ENCODE measurements at places on chromosomes 16 and 17.

DNA sequence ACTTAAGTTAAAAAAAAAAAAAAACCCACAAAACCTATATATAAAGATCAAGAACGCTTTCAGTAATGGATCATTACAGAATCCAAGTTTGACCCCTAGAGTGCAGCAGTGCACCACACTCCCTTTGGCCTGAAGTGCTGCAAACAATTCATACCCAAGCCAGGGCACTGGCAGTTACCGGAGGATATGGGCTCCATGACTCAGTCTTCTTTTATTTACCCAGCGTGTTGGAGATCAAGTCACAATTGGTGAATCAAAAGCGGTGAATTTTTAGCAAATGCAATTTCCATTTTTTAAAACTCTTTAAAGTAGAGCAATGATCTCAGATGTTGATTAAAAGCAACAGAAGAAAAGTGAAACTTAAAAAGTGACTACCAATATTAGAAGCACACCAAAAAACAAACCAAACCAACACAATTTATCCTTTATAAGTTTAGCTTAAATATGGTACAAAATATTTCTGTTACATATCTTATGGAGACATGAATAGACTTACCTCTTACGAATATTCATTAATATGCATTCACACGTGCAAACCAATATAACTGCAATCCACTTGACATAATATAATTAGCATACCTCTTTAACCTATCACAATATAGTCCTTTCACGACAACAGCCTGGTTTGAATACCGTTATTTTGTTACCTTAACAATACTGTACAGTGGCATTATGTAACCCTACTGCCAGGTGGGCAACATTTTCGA is 46.3 kb downstream of the ZNF652 start:
- H3K27ac ChIP-seq, result peak overlapping the region; percentile 32
- no peaks in the 10 kb centered on the region for H3K36me3 ChIP-seq
- H3K4me3 ChIP-seq, result peak overlapping the region; percentile 4
- no peaks in the 10 kb centered on the region for H3K27me3 ChIP-seq

DNA sequence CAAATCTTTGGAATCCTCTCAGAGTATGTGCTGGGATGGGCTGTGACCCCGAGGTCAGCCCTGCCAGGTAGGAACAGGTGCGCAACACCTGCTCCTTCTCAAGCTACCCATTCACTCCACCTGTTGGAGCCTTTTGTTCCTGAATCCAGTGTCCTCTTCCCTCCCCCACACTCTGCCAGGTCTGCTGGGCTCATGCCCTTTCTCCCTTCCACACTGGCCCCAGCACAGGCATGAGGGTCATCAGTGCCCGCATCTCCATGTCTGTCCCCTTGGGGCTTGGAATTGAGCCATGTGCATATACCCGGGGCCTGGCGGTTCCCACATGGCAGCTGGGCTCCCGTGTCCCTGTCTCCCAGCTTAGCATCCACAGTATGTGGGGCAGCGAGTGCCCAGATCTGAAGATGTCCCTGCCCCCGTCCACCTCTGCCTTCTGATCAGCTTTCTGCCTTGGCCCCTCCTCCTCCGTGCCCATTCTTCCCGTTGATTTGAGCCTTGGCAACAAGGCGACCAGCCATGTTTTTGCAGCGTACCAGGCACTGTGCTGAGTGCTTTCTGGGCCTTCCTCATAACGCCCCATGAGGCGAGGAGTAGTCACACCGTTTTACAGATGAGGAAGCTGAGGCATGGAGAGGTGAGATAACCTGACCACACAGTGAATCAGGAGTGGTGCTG is 102.2 kb downstream of the RAP1GAP2 start:
- no peak overlapping the region for H3K27ac ChIP-seq
- peaks cover 4% of the 10 kb centered on the region for H3K4me1 ChIP-seq

DNA sequence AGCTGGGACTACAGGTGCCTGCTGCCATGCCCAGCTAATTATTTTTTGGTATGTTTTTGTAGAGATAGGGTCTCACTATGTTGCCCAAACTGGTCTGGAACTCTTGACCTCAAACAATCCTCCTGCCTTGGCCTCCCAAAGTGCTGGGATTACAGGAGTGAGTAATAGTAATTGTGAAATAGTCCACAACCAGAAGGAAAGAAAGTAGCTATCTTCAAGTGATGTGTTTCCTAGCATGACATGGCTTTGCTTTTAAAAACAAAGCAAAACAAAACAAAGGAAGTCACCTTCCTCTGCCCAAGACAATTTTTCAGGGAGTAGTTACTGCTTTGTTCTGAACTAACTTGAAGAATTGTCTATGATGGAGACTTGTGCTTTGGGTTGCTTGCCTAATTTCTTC is 27.0 kb downstream of the ATP6V0A1 start:
- no peaks in the 10 kb centered on the region for H3K36me3 ChIP-seq
- H3K4me1 ChIP-seq, result no peaks in the 10 kb centered on the region
- H3K27me3 ChIP-seq, result no peaks in the 10 kb centered on the region
- H3K4me3 ChIP-seq, result no peak overlapping the region
- no peak for DNase-seq

GRCh38 chr17:47807421-47807820 is 14.2 kb downstream of the OSBPL7 start:
- no peak for DNase-seq
- peaks cover 17% of the 10 kb centered on the region for H3K4me1 ChIP-seq
- H3K4me3 ChIP-seq, result no peak overlapping the region
- H3K27me3 ChIP-seq, result no peaks in the 10 kb centered on the region

- H3K36me3 ChIP-seq, result no peaks in the 10 kb centered on the region
- peak overlapping the region; percentile 64 for H3K27ac ChIP-seq
- H3K4me3 ChIP-seq, result no peak overlapping the region
- no peaks in the 10 kb centered on the region for H3K27me3 ChIP-seq
- peaks cover 4% of the 10 kb centered on the region for H3K4me1 ChIP-seq
These were observed 19.9 kb upstream of the PLLP start for GRCh38 chr16:57304169-57305061.

DNA sequence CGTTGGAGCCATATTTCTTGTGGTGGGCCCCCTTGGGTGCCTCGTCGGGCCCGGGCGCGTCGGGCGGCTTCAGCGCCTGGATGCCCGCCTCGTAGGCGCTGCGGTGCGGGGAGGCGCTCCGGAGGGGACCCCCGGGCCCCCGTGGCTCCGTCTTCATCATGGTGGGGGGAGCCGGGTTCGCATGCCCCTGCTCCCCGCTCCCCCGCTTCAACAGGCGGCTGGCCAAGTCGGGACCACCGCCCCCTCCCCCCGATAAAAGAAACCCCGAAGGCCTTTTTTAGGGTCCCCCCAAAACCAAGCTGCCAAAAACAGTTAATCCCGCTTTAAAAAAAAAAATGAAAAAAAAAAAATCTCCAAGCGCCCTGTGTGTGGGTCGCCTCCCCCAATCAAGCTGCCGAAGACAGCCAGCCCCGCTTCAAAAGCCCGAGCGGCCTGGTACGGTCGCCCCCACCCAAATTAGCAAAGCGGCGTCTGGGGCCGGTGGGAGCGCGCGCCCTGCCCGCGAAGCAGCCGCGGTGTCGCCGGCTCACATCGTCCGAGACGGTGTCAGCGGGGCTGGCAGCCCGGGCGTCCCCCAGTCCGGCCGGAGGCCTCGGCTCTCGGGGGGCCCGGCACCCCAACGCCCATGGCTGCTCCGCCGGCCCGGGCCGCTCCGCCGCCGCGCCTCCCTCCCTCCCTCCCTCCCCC is at the start of gene PPP1R9B:
Gene PPP1R9B (minus strand): TSS at position 324 of the 687 bp plus-strand sequence. CDS start 164 bp downstream, at position 160.
- H3K27me3 ChIP-seq, result no peaks in the 10 kb centered on the region
- peaks cover 28% of the 10 kb centered on the region for H3K4me1 ChIP-seq
- no peaks in the 10 kb centered on the region for H3K36me3 ChIP-seq

DNA sequence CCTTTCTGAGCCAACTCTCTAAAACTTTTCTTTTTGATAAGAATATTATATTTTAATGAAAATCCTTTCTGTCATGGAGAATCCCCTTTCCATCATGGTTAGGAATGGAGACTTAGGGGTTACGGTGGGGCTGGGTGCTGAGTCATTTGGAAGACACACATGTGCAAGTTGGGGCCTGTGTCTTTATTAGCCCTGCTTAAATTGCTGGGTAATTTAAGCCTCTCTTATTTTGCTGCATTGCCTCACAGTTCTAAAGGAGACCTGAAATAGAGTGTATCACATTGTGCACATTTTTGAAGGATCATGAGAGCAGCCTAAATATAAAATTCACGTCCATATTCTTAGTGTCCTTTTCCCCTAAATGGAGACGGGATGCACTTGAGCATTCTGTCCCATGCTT is 61.8 kb upstream of the RBFOX1 start:
- no peaks in the 10 kb centered on the region for H3K4me1 ChIP-seq
- DNase-seq, result no peak
- H3K36me3 ChIP-seq, result no peaks in the 10 kb centered on the region
- no peaks in the 10 kb centered on the region for H3K27me3 ChIP-seq
- H3K4me3 ChIP-seq, result no peak overlapping the region

DNA sequence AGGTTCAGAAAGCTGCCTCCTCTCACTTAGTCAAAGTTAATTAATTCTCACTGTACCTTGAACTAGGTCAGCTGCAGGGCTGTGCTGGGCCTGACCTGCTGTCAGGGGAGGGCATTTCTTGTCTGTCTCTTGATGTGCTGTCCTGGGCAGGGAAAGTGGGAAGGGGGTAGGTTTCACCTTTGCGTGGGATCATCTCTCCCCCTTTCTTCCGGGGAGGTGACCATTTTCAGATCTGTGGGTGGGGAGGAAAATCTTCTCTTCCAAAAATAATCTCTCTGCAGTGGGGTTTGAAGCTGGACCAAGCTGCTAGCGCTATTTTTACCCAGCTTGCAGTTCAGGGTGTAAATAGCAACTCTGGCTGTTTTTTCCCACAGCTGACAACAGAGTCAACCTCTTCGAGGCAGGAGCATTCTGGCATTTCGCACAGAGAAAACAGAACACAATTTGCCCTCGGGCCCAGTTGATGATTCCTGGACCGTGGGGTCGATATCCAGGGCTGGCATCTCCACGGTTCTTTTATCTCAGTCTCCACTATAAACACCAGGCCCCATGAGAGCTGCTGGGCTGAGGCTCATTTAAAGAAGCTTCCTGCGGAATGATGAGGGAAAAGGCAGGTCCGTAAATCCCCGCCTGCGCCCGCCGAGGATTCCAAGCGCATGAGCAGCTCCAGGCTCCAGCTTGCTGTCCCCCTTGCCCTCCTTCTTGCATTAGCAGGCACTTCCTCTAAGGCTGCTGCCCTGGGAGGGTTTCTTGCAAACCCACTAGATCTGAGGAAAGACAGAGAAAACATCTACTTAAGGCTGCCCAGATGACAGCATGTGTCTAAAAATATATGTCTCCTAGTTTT is 93.9 kb downstream of the YPEL2 start:
- peaks cover 16% of the 10 kb centered on the region for H3K4me1 ChIP-seq
- DNase-seq, result peak; percentile 28
- H3K4me3 ChIP-seq, result no peak overlapping the region
- H3K27me3 ChIP-seq, result no peaks in the 10 kb centered on the region

DNA sequence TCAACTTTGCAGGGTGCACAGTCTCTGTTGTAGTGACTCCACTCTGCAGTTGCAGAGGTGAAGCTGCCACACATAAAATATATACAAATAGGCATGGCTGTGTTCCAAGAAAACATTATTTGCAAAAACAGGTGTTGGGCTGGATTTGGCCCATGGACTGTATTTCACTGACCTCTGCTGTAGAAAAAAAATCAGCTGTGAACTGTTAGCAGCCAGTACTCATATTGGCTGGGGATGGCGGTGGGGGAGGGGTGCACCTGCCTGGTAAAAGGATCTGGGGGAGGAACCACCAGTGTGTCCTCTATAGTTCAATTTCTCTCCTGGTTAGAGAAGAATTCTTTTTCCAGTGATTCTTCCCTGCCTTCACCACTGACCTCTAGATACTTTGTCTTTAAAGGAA is 50.0 kb downstream of the SHISA9 start:
- DNase-seq, result no peak
- H3K4me1 ChIP-seq, result no peaks in the 10 kb centered on the region
- no peaks in the 10 kb centered on the region for H3K36me3 ChIP-seq
- no peak overlapping the region for H3K4me3 ChIP-seq
